Smooth muscle cell of the brain vasculature (primary cell): ENCODE measurements at places on chromosomes 7 and 10.

GRCh38 chr7:11345621-11346020 lies 371.9 kb downstream of the PHF14 start:
- DNase-seq = no peak

GRCh38 chr10:95451568-95452524 lies 109.3 kb downstream of the SORBS1 start:
- DNase-seq = no peak

DNA sequence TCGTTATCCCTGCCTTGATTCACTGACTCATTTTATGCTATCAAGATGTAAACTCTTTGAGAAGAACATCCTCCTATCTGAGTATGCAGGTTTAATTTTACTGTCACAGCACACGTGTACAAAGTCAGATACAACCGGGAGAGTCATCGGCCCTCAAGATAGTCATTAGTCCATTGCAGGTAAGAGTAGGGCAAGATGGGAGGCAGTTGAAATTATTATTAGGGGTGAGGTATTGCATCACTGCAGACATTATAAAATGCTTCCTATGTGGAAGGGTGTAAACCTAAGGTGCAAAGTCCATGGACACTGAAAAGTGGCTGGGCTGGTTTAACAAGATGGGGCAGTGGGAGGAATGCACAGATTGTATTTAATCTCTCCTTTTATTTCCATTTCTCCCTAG lies 113.7 kb downstream of the ARL4A start:
- no peak for DNase-seq

- DNase-seq = no peak
Measured at GRCh38 chr7:101861218-101861775, 43.9 kb downstream of the CUX1 start.

- no peak for DNase-seq
Measured at GRCh38 chr10:96699613-96700012, 20.7 kb downstream of the PIK3AP1 start.

DNA sequence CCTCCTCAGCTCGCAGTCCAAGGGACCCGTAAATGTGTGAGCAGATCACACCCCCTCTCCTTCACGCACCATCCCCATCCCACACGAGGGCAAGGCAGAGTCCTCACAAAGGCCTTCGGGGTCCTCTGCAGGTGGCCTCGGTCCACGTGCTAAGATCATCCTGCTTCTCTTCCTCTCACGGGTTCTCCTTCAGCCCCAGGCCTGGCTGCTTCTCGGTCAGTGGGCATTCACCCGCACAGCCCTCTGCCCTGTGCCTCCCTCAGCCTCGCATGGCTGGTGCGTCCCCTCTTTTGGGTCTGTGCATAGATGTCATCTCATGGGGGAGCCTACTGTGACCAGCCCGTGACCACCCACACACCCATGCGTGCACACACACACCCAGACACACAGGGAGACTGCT lies 17.3 kb upstream of the FOXL3 start:
- no peak for DNase-seq

DNA sequence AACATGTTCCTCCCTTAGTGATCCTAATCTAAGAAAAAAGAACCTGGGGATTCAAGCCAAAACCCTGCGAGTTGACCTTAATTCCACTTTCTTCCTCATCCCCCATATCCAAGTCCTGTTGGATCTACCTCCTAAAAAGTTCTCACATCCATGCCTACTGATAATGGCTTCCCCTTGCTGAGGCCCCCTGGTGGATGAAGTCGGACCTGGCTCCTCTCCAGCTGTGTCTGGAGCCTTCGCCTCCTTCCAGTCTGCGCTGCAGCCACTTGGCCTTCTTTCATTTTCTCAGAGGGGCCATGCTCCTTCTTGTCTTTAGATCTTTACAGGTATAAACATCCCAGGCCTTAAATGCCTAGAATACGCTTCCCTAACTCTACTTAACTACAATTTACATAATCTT lies 8.1 kb downstream of the PDE1C start:
- DNase-seq = no peak

DNA sequence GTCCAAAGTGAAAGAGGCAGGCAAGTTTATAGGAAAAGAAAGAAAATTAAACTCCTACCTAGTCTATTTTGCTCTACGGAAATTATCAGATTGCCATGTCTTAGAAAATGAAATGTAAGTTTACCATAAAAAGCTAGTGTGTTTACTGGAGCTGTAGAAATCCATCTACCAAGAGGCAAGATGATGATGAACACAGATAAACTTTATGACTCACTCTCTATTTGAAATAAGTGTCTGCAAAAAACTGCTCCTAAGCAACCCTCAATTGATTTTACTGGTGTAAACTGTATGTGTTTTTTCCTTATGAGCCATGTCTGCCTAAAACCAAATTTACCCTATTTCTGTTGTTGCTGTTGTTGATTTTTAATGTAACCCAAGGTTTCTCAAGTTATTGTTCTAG lies 73.8 kb upstream of the TMEM106B start:
- DNase-seq = no peak
